ENCODE measurements at places on chromosomes 12 and 14.

DNA sequence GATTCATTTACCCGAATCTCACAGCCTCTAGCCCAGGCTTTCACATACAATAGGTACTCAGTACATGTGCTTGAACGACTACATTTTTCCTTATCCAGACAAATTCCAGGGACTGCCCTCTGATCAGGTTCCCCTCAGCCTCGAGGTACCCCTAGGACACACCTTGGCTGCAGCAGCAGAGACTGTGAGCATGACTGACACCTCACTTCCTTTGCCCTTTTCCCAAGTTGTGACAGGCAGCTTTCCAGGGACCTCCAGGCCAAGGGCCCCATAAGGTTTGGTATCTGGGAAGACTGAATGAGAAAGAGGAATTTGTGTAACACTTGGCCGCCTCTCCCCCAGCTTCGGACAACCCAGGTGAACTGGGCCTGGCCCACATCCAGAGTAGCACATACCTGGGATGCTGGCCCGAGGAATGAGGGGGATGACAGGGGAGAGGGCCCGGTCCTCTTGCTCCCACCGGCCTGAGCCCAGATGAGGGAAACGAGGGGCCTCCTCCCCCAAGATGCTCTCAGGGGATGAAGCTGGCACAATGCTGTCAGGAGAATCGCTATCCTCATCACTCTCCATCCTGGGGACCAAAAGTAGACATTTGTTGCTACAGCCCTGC lies 10.2 kb upstream of the PRKAG1 start:
- no peak for DNase-seq

DNA sequence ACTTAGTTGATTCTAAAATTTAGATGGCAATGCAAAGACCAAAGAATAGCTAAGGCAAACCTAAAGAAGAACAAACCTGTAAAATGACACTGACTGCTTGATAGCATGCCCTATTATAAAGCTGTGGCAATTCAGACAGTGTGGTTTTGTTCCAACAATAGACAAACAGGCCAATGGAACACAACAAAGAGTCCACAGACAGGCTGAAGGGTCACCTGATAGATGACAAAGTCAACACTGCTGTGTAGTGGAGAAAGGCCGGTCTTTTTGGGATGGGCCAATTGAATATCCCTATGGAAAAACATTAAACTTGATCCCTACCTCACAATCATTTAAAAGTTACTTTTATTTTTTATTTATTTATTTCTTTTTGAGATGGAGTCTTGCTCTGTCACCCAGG lies 33.8 kb upstream of the SLC25A3 start:
- no peak for DNase-seq

- DNase-seq, result no peak
Measured at GRCh38 chr12:11581179-11581755, 68.2 kb upstream of the ETV6 start.

- DNase-seq, result no peak
Measured at GRCh38 chr12:70077441-70077840, 165.8 kb upstream of the CNOT2 start.

DNA sequence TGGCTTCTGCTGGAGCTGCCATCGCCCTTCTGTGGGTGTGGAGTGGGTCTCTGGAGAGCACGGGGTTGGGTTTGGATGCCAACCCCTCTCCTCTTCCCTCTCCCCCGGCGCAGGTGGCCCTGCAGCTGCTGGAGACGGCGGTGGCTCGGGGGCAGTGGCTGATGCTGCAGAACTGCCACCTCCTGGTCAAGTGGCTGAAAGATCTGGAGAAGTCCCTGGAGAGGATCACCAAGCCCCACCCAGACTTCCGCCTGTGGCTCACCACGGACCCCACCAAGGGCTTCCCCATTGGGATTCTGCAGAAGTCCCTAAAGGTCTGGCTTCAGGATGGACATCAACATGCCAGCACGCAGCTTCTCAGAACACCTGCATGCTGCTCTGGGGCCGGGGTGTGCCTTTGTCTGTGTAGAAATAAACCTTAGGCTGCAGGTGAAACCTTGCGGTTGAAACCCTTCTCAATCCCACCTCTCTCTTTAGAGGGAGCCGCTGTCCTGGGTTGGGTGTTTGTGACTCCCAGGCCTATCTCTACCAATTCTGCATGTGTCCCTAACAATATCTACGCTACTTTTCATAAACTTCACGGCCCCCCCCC lies 44.3 kb downstream of the CCDC92 start:
- DNase-seq, result no peak

DNA sequence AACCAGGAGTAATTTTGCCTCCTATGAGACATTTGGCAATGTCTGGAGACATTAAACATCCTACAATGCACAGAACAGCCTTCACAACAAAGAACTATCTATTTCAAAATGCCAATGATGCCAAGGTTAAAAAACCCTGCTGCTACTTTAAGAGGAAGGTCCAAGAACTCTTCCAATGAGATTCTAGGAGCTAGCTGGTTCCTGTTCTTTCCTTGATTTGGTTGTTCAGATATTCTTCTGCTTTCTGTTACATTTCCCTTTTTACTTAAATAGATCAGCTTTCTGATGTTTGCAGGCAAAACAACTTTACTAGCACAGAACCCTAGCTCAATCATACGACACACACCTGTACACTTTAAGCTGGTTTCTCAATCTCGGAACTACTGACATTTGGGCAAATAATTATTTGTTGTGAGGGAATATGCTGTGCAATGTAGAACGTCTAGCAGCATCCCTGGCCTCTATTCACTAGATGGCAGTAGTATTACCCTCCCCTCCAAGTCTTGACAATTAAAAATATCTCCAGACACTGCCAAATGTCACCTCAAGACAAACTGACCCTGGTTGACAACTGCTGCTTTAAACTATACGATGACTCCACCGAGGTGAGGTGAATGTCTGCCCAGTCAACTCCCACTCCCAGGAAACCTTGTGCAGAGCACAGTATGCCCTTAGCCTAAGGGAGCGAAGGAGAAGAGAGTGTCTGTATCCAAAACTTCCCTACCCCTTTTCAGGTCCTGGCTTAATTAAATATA lies 4.4 kb downstream of the BLTP3B start:
- DNase-seq, result no peak

DNA sequence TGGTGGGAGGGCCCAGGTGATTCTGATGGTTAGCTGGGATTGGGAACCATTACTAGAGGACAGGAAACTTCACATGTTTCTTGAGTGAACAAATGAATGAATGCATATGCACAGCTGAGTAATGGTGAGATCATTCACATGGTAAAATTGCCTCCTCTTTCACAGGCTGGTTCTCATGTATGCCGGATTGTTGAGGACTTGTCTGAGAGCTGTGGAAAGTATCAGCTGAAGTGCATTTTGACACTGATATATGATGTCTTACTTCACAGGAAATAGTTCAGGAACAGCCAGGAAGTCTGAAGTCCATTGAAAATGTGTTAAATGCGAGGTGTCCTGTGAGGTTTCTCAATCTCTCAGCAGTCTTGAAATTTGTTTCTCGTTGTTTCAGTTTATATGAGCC lies 77.6 kb upstream of the DACT1 start:
- no peak for DNase-seq
